GM23248 (cell line): ENCODE measurements at places on chromosomes 7 and 10.

GRCh38 chr7:50502001-50502684 is 52.0 kb upstream of the FIGNL1 start:
- DNase-seq, result peak; percentile 97

DNA sequence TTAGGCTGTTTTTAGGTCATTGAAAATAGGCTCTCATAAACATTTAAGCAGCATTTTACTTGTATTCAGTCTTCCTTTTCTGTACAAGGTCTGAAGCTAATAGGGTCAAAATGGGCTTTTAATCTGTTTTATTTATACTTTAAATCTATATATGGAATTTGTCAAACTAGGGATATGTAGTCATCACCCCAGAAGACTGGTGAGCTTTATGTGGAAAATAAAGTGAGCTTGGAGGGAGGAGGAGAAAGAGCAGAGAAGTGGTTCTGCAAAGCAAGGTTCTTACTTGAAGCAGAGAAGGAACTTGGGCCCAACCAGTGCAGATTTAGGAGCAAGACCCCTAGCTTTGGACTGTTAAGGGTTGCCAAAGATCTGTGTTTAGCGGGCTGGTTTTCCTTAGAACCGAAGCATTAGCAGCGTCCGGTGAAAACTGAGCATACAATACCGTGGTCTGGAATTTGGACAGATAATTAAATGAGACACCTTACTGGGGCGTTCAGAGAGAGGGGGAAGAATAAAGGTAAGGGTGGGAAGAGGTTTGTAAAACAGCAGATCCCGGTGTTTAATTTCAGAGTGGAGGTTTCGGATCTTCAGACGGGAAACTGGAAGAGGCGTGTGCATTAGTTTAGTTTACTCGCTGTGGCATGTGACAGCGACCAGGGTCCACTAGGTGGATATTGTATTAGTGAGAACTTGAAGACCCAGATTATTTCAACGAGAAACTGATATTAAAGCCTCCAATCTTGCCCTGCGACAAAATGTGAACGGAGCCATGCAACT is 2.4 kb downstream of the BAMBI start:
- no peak for DNase-seq

DNA sequence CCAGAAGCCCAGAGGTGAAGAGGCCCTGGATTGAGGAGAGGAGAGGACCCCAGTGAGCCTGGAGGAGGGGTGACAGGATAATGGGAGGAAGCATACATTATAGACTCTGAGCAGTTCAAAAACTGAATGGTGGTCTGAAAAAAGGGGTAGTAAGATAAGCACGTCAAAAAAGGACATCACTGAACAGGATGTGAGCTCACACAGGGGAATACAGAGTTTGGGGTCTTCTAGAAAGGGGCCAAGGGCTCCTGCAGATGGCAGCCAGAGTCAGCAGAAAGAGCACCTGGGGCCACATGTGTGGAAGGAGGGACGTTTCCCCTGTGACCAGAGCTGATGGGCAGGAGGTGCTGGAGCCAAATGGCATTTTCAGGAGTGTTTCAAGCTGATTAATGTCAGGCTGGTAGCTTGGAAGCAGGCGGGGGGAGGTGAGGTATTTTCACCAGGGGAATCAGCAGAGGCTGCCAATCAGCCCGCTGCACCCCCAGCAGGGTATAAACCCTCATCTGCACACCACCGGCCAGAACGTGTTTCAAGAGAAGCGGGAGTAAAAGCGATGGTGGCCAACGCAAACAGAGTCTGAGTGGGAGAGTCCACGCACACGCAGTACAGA is 85.8 kb downstream of the TNS3 start:
- DNase-seq, result no peak

DNA sequence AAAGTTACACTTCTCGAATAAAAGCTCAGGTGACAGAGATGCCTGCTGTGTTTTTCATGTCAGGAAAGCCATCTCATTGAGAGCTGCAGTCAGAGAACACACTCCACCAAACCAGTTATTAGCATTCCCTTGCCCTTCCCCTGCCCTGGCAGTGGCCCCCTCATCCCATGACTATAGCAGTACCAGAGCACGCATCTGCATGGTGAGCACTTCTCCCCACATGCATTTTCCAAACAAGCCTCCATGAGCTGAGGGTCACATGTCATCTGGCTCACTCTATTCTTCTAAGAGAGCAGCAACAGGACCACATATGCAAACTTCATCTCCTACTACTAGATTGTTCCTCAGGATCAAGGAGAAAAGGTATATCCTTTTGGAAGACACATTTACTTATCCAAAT is 42.4 kb upstream of the FGL2 start:
- no peak for DNase-seq

DNA sequence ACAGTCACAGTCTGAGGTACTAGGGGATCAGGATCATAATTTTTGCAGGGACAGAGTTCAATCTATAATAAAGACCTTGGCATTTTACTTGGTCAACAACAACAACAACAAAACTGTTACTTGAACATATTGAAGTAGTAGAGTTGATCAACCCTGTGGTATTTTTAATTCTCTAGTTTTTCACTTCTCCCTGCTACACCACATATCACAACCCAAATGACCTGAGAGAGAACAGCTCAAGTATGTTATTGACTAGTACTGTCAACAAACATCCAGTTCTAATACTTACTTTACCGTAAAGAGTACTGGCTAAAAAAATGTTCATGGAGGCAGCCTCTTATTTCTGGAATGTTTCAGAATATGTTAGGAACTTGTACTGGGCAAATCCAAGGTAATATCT is 90.5 kb upstream of the FAM3C start:
- DNase-seq, result no peak

DNA sequence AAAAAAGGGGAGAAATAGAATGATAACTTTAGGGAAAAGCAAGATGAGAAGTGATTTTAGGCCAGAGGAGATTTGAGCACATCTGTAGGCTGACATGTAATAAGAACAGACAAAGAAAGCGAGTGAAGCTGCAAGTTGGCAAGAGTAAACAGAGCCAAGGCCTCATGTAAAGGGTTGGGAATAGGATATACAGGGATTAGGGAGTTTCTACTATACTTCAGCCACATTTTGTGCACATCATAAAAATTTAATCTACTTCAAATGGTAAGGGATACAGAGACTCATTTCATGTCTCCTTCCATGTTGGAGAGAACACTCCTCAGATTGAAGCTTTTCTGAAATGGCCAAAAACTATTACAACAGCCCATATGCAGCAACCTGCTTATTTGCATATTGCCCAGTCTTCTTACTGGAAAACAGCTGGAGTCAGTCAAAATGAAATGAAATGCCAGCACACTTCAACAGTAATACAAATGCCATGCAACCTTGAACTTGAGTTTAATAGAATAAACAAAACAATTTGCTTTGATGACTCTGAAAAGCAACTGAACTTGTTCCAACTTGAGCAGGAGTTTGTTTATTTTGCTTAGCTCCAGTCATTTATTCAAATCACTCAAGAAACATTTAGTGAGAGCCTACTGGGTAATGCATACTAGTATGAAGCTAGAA is 49.9 kb downstream of the NRCAM start:
- DNase-seq, result peak; percentile 29

DNA sequence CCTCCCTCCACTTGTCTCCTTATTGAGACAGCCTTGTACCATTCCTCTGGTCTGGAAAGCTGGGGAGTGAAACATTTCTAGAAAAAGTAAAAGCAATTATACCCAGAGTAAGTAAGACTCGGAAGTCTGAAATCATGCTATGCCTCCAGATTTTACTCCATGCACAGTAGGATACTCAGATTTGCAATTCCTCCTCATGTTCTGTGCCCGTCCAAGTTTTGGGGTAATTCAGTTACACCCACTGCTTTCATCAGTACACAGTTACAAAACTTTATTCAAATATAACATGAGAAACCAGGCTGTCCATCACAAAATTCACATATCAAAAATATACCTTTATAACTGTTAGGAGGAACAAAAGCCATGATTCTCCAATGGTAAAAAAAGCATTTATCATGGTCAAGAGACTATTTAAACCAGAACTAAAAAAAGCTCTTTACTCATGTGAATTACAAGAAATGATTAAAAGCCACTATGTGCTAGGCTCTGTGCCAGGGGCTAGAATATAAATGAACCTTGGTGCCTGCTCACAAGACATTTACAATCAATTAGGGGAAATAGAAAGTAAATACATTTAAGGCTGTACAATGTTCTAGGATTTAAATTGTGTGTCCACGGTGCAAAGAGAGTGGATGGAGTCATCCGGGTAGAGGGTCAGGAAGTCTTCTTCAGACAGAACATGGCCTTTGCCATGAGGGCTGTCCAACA is 320.2 kb downstream of the ELMO1 start:
- no peak for DNase-seq

- peak; percentile 31 for DNase-seq
Measured at GRCh38 chr7:77627309-77627676, 69.0 kb upstream of the RSBN1L start.

GRCh38 chr7:46852795-46853194 is 729.1 kb downstream of the TNS3 start:
- no peak for DNase-seq

- DNase-seq, result peak; percentile 39
Measured at GRCh38 chr10:109961174-109962001, 38.1 kb upstream of the XPNPEP1 start.

- no peak for DNase-seq
Measured at GRCh38 chr7:107788216-107788615, 14.8 kb downstream of the SLC26A3 start.

- DNase-seq, result no peak
Measured at GRCh38 chr10:132677096-132677472, 108.9 kb downstream of the NKX6-2 start.

DNA sequence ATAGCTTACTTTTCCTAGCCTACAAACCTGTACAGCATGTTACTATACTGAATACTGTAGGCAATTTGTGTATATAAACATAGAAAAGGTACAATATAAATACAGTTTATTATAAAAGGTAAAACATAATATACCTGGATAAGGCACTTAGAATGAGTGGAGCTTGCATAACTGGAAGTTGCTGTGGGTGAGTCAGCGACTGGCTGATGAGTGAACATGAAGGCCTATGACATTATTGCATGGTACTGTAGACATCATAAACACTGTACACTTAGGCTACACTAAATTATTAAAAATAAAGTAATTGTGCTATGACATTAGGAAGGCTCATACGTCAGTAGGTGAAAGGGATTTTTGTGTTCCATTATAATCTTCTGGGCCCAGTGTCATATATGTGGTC is 228.8 kb downstream of the HDAC9 start:
- peak; percentile 24 for DNase-seq

- DNase-seq, result peak; percentile 43
Measured at GRCh38 chr10:3407208-3407607, 234.6 kb upstream of the PITRM1 start.

DNA sequence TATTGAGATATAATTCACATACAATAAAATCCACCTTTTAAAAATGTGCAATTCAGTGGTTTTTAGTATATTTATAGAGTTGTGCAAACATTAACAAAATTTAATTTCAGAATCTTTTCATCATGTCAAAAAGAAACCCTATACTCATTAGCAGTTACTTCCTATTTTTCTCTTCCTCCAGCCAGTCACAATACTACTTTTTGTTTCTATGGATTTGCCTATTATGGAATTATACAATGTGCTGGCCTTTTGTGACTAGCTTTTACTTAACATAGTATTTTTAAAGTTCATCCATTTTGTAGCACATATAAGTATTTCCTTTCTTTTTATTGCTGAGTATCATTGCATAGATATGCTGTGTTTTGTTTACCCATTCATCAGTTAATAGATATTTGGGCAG is 199.9 kb upstream of the IMMP2L start:
- no peak for DNase-seq

GRCh38 chr7:151244196-151244840 is 4.2 kb downstream of the SMARCD3 start:
- DNase-seq, result peak; percentile 68

GRCh38 chr10:21675157-21675796 is 141.2 kb downstream of the MLLT10 start:
- DNase-seq, result peak; percentile 51

- DNase-seq, result peak; percentile 56
Measured at GRCh38 chr10:116769791-116770190, 27.4 kb upstream of the HSPA12A start.

DNA sequence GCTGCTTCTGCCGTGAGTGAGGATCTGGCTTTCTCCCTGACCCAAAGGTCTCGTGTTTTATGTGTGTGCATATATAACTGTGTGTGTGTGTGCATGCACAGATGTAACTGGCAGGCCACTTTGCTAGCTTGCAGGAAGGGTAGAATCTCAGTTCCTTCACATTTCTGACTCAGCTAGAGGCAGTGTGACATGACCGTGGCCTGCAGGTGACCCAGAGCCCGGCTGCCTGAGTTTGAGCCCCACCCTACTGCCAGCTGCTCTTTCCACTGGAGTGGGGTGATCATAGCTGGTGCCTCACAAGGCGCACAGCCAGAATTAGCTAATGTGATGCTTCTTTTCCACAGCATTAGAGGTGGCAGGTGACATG is 9.3 kb upstream of the MYL7 start:
- DNase-seq, result peak; percentile 55

DNA sequence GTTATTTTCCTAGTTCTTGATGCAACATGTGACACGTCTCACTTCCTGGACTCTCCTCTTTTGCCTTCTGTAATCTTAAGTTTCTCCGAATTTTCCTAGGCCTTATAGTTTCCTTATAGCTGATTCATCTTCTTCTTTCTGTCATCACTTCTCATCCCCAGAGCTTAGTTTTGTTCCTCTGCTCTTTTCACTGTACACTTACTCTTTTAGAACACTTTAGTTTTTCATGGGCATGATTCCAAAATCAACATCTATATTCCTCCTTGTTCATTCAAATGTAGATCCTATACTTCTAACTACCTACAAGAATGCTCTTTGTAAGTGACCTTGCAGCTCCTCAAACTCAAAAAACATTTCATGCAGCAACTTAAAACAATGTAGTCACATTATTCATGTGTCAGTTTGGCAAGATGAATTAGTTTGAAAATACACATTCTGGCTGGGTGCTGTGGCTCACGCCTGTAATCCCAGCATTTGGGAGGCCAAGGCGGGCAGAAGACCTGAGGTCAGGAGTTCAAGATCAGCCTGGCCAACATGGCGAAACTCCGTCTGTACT is 13.1 kb upstream of the SLC26A3 start:
- DNase-seq, result peak; percentile 18
